GM10248 (cell line): ENCODE measurements at places on chromosomes 13 and 19.
A peak's percentile ranks its signal among the peaks of the same experiment; 100 is the strongest.

- DNase-seq, result peak; percentile 25
These were observed 175.3 kb downstream of the ZIC5 start for GRCh38 chr13:99796175-99796819.

DNA sequence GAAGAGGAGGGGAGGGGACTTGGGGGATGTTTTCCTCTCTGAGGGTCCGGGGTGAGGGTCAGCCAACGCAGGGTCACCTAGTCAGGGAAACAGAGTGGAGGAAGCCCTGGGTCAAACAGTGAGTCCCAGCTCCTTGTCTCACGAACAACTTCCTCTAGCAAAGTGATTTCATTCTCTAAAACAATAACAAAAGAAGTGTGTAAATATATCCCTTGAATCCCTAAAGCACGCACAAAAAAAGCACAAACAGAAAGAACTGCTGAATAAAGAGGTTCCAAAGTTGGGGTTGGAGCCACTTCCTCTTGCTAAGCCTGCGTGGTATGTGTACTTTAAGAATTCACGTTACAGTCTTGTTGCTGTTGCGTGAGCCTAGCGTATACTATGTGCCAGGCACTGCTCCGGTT is 1.5 kb upstream of the C5AR2 start:
- no peak for DNase-seq

DNA sequence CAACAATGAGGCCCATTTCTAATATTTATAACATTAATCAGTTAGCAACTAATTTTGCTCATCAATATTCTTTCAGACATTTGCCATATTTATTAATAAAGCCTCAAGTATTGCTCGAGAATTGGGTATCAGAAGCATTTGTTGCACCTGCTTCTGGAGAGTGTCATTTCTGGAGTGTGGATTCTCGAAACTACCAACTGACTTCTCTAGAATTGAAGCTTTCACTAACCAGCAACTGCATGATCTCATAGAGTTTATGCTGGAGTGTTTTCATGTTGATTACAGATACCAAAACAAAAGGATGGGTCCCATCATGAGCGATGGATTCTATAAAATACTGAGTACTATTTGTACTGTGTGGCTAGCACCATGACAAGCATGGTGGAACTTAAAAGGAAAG is 121.0 kb upstream of the SLC7A1 start:
- no peak for DNase-seq

DNA sequence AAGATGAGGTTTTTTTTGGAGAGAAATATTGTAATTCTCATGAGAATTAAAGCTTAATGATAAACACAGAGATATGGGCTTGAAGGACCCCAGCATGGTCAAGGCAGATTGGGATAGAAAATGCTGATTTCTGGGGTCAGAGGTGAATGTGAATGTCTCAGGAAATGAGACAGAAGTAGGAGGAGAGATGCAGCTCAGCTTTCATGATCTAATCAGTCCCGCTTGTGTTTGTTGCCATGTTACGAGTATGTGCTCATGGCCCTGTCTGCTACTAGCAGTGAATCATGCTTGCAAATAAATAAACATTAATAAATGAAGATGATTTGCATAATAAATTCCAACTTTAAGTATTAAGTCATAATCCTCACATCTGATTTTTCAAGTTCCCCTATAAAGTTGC is 23.0 kb upstream of the NDFIP2 start:
- DNase-seq, result no peak

GRCh38 chr19:17765069-17765618 is 13.9 kb downstream of the FCHO1 start:
- DNase-seq, result no peak

DNA sequence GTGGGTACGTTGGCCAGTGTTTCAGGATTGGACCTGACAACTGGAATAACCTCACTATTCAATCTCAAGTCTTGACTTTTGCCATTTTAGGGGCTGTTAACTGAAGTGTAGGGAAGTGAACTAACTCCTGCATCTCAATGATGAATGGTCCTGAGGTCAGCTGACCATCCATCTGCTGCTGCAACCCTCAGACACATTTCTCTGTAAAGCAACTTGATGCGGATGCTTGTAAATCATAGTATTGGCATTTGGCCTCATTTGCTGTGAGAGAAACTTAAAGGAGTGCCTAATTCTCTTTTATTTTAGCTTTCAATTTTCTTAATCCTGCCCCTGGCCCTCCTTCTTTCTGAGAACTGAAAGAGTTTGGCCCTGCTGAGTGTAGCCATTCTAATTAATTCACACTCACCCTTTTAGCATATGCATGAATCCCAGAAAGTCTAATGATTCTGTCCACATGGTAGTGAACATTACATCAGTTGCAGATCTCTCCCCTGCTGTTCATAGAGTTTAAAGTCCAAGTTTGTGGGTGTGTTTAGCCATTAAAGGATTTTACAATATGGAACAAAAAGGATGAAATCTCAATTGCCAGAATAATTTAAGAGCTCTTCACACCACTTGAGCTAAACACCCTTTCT is 1531.4 kb upstream of the SLC10A2 start:
- DNase-seq, result no peak

GRCh38 chr13:66506979-66507378 is 723.2 kb downstream of the PCDH9 start:
- peak; percentile 9 for DNase-seq

- DNase-seq, result no peak
These were observed 560 bp downstream of the NDUFA7 start for GRCh38 chr19:8320564-8321066.

- DNase-seq, result no peak
These were observed 18.4 kb upstream of the CBY2 start for GRCh38 chr13:45683701-45684100.

GRCh38 chr19:16721051-16721450 is 1.4 kb downstream of the NWD1 start:
- no peak for DNase-seq
